ENCODE measurements at places on chromosomes 16 and 17.

GRCh38 chr16:66706506-66706880 is 9.9 kb upstream of the CMTM4 start:
- no peak for DNase-seq

- DNase-seq, result no peak
Observed at GRCh38 chr17:47288531-47289116, 35.0 kb downstream of the ITGB3 start.

DNA sequence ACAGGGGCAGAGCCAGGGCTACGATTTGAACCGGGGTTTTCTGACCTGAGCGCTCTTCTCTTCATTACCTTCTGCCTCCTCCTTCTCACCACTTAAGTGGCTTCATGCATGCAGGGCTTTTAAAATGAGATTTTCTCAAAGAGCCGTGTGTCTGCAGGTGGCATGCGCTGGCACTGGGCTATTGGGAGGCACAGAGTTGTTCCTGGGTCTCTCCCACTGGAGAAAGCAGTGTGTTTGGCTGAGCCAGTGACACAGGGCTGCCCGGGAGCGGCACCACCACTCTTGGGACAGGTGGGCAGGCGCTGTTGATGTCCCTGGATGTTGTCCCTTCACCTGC is 218.8 kb upstream of the CHMP6 start:
- DNase-seq, result peak; percentile 38

DNA sequence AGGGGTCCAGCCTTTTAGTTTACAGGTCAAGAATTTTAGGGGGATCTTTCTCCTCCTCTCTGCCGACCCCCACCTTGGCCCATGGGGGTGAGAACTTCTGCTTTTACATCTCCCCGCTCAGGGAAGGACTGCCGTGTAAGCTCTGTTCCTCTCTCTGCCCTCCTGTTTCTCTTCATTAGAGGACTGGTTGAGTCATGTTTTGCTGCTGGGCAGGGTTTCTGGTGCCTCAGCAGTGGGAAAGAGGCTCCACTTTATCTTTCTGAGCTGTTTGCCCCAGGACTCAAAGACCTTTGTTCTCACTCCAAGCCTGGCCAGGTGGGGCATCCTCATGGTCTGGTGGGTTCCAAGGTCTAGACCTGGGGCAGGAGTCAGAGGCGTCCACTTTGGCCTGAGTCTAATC is 93.0 kb downstream of the UTP18 start:
- no peak for DNase-seq

GRCh38 chr16:85652431-85653221 is 36.1 kb downstream of the GINS2 start:
- peak; percentile 38 for DNase-seq

GRCh38 chr17:35460354-35460851 is 11.8 kb upstream of the SLFN13 start:
- peak; percentile 28 for DNase-seq

GRCh38 chr17:28950752-28951427 is 428 bp downstream of the PHF12 start:
- DNase-seq, result no peak

- no peak for DNase-seq
Observed at GRCh38 chr16:2238838-2239675, 2.8 kb downstream of the DNASE1L2 start.

GRCh38 chr17:68292689-68293040 is 1.4 kb downstream of the ARSG start:
- DNase-seq, result no peak

- DNase-seq, result peak; percentile 7
Observed at GRCh38 chr16:89241187-89242007, 23.9 kb downstream of the ZNF778 start.

DNA sequence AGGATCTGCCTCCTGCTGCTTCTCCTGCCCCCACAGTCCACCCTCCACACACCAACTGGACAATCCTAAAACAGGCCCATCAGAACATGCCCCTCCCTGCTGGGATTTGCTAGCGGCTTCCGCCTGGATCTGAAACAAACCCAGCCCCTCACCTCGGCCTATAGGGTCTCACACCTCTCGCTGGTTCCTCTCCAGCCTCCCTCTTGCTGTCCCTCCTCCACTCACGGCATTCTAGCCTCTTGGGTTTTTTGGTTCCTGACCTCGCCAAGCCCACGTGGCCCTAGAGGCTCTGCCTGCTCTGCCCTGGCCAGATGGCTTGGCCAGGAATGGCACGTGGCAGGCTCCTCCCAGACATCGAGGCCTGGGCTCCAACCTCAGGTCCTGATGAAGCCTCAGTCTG is 15.7 kb upstream of the MTSS2 start:
- no peak for DNase-seq

- no peak for DNase-seq
Observed at GRCh38 chr16:69874271-69874670, 76.9 kb upstream of the CLEC18A start.

- no peak for DNase-seq
Observed at GRCh38 chr16:54718376-54718775, 212.3 kb upstream of the IRX5 start.

GRCh38 chr16:23917621-23918020 is 81.8 kb downstream of the PRKCB start:
- DNase-seq, result no peak

- no peak for DNase-seq
Observed at GRCh38 chr16:67746846-67747245, 27.7 kb upstream of the GFOD2 start.

- no peak for DNase-seq
Observed at GRCh38 chr16:70661918-70662641, 15.7 kb downstream of the IL34 start.

DNA sequence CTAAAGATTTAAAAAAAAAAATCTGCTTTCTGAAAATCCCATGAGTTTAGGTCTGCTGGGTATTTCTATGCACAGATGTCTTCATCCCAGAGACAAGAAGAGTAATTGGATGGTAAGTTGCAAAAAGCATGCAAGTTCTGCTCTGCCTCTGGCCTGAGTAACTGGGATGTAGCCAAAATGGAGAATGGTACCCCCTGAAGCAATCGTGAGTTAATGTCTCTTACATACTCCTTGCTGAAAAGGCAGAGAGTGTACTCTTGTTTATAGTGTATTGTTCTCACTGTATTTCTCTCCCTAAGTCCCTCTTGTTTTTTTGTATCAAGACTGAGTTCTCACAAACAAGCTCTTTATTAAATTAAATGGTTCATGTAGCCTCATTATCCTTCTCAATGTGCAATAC is 259.0 kb downstream of the IRX3 start:
- no peak for DNase-seq

GRCh38 chr16:72284042-72284789 is 112.3 kb upstream of the PMFBP1 start:
- DNase-seq, result no peak

- no peak for DNase-seq
Observed at GRCh38 chr17:43412166-43412565, 13.4 kb downstream of the ARL4D start.

DNA sequence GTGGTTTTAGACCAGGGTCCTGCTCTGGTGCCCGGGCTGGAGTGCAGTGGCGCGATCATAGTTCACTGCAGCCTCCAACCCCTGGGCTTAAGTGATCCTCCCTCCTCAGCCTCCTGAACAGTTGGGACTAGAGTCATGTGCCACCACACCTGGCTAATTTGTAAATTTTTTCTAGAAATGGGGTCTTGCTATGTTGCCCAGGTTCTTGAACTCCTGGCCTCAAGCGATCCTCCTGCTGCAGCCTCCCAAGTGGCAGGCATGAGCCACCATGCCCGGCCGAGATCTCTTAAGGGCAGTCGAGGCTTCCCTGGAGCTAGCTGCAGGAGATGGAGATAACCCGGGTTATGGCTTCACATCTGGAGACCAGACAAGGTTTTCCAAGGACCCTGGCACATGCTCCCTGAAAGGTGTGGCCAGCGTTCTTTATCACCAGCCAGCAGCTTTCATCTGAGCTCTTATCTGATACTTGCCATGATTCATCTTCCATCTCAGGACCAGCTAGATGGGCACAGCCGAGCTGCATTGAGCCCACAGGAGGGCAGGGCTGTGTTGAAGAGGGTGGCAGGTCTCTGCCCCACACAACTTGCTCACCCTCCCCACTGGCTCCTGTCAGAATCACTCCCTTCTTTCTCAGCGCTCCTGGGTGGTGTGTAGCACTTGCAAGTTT is 28.6 kb downstream of the SCNN1B start:
- DNase-seq, result no peak

- no peak for DNase-seq
Observed at GRCh38 chr17:55625521-55625920, 97.1 kb downstream of the TMEM100 start.

GRCh38 chr16:3674513-3675295 is 20.2 kb downstream of the DNASE1 start:
- DNase-seq, result no peak

DNA sequence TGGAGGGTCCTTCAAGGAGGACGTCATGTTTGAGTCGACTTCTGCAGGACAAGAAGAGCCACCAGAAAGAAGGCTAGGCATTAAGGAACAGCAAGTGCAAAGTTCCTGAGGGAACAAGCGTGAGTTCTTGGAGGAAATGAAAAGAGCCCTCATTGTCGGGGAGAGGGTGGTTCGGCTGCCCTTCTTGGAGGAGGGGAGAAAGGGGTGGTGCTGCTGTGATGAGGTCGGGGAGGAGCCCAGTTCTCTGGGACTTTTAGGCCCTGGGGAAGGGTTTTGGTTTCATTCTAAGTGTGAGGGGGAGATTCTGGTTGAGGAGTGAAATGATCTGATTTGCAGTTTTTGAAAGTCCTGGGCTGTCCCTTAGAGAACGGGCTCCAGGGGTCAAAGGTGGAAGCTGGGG is 4.1 kb downstream of the BICDL2 start:
- no peak for DNase-seq

DNA sequence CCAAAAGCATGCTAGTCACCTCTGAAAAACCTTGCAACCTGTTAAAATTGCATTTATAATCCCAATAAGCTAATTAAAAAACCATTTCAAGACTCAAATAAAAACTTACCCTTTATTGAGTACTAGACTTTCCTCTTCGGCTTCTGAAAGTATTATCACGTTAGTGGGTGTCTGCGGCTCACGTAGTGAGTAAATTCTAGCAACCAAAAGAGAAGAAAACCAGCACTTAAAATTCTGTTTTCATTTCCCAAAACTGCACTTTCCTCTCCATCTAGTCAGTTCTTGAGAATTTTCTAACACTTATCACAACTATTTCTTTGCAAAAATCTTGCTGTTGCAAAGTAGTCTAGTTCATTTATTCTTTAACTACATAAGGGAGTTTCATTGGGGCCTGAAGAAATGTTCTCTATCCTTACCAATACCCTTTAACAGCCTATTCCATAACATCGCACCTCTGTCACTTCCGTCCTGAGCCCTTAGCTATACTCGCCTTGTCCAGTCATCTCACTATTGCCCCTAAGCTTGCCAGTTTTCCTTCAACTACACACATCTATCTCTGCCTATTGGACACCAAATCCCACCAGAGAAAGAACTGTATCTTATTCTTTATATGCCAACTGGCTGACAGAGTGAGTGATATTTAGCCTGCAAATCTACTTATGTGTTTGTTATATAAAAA is 8.7 kb downstream of the NUP88 start:
- no peak for DNase-seq

DNA sequence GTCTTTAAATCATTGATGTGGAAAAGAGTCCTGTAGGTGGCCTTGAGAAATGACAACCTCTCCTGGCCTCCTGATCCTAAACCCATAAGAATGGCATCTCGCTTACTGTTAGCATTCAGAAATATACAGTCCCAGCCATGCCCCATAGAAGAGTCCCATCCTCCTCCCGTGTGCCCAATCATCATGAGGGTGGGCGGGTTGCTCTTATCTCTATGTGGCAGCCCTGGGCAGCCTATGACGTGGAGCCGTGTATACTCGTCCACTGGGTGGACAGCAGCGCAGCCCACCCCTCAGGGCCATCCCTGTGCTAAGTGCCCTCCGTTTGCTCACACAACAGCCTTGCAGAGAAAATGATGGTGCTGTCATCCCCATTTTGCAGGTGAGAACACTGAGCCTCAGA is 105.3 kb downstream of the AMFR start:
- DNase-seq, result no peak

GRCh38 chr16:21608639-21609328 is 9.4 kb downstream of the METTL9 start:
- DNase-seq, result no peak

DNA sequence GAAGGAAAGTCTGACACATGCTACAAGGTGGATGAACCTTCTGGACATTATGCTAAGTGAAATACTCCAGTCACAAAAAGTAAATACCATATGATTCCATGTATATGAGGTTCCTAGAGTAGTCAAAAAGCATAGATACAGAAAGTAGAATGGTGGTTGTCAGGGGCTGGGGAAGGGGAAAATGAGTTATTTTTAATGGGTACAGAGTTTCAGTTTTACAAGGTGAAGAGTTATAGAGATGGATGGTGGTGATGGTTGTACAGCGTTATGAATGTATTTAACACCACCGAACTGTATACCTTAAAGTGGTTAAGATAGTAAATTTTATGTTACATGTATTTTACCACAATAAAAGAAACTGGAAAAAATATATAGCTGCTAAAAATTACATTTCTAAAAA is 17.9 kb downstream of the RAD51D start:
- no peak for DNase-seq

GRCh38 chr17:2378905-2379304 is 22.0 kb downstream of the MNT start:
- DNase-seq, result no peak

- no peak for DNase-seq
Observed at GRCh38 chr16:78045865-78046581, 23.7 kb downstream of the CLEC3A start.

GRCh38 chr17:75036643-75037268 is 10.0 kb downstream of the ATP5PD start:
- DNase-seq, result peak; percentile 16

- no peak for DNase-seq
Observed at GRCh38 chr17:5055543-5055942, 20.3 kb upstream of the SLC52A1 start.

GRCh38 chr16:88065747-88066142 is 114.5 kb downstream of the BANP start:
- no peak for DNase-seq

GRCh38 chr17:2995377-2995776 is 68.0 kb downstream of the OR1D5 start:
- DNase-seq, result no peak

- DNase-seq, result no peak
Observed at GRCh38 chr16:66004699-66005098, 361.8 kb upstream of the CDH5 start.

DNA sequence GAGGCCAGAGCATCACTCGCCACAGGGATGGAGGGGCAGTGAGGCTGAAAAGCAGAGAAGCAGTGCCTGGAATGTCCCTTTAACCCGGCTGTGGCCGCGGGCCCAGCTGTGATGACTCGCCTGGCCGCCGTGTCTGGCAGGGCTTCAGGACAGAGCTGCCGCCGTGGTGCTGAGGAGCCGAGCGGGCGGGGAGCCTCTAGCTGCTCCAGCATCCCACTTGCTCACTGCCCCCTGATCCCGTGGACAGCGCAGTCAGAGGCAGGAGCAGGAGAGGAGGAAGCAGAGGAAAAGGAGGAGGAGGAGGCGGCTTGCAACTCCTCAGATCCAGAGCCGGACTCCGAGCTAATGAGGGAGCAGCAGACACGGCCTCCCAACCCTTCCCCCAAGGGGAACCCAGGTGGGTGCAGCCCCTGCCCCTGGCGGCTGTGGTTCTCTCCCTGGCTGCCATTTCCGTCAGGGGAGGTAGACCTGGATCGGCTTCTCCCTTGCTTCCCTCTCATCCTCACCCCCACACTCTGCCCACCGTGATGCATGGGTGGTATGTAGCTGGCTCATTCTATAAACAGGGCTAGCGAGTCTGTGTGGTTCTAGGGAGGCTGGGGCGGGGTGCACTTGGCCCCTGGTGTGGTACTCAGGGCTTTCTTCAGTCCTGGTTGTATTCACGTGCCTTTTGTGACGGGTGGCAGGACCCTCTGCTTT is 165.7 kb downstream of the CMIP start:
- no peak for DNase-seq

Data from NCI-H187 (cell line).